ENCODE measurements at places on chromosomes 6 and 20.

- no peak for DNase-seq
These were observed 588.9 kb upstream of the BTBD3 start for GRCh38 chr20:11328839-11329238.

DNA sequence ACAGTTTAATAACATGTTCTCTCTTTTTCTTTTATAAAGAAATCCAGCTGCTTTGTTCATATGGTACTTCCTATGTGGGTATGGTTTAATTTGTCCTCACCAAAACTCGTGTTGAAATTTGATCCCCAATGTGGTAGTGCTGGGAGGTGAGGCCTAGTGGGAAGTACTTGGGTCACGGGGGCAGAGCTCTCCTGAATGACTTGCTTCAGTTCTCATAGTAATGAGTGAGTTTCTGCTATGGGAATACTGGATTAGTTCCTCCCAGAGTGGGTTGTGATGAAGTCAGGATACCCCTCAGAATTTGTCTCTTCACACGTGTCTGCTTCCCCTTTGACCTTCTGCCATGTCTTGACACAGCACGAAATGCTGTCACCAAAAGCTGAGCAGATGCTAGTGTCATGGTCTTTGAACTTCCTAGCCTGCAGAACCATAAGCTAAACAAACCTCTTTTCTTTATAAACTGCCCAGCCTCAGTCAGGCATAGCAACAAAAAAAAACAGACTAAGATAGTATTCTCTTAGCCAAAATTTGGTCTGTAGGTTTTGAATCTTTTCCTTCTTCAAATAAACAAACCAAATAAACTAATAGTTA lies 87.8 kb upstream of the HS3ST5 start:
- no peak for DNase-seq

- peak; percentile 53 for DNase-seq
These were observed 118.0 kb downstream of the HFE start for GRCh38 chr6:26205161-26205624.

- no peak for DNase-seq
These were observed 738.6 kb downstream of the C6orf118 start for GRCh38 chr6:164570801-164571200.

DNA sequence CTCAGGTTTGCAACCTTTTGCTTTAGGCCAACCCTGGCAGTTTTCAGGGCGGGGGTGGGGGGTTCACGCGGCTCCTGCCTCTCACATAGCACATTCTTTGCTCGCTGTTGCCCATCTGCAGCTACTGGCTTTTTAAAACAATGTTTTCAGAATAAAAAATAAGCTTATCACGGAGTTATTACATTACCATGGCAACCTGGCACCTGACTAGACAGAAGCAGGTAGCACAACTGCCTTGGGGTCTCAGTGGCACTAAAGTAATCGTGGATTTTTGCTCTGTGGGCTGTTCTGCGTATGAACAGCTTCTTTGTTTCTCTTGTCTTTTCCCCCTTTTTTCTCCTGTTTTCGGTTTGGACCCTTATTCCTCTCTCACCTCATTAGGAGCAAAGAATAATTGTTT lies 9.1 kb upstream of the MANBAL start:
- no peak for DNase-seq

GRCh38 chr6:31908791-31909190 lies 6.9 kb upstream of the ZBTB12 start:
- no peak for DNase-seq

DNA sequence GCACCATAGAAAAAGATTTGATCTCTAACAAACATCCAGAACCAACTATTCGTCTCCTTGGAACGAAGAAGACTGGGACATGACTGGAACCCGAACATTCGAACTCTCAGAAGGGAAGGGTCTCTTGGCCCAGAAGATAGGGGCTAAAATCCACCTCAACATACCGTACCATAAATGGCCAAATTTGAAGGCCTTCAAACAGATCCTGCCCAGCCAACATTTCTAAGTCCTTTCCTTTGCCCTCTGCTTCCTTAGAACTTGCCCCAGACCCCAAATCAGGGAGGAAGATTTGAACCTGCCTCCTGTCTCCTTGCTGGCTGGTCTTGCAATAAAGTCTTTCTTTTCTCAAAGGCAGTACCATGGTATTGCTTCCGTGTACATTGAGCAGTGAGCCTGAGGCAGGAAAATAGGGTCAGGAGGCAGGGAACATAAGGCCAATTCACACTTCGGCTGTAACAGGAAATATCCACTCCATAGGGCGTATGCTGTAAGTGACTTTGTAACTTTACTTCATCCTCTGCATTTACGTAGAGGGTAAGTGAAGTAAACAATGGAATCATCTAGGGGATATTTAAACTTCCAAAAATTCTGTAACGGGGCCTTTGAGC lies 1.8 kb upstream of the PXDC1 start:
- no peak for DNase-seq

- no peak for DNase-seq
These were observed 104.9 kb downstream of the GJA10 start for GRCh38 chr6:89999154-89999553.

DNA sequence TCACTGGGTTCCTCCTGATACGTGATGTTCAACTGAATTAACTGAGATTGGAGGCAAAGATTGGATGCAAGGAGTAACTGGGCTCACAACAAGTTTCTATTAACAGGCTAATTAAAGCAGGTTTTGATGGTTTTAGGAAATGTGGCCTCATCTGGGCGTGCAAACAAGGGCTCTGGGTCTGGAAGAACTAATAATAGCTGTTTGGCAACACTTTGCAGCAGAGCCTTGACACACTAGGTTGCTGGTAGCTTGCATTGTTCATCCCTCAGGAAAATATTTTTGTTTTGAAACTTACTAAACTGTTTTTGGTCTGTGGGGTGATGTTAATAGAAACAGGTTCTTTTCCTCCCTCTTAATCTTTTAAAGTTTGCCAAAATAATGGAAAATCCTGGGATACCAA lies 117.2 kb upstream of the CD93 start:
- DNase-seq, result no peak

DNA sequence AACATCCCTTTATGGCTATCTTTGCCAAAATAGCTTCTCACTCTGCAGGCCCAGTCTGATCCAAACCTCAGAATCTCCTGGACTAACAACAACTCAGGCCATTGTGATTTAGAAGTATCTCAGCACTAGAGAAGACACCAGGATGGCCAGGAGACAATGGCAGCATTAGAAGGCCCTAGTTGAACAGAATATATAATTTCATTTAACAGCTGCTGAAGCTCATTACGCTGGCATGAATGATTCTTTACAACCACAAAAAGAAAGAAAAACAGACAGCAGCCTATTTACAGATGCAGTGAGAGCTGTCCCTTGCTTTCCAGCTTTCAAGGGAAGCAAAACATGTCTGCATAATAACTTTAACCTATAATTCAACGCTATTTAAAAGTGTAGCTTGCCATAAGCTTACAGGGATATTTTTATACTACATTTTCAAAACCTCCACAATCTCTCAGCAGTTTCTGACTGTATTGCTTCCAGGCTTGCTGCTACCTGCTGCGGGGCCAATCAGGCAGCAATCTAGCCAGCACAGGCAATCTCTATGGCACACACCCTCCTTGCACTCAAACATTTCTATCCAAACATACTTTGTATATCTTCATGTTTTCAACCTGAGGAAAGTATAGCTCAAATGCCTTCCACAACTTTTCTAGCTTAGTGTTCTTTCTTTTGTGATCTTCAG lies 107.3 kb downstream of the OGFRL1 start:
- no peak for DNase-seq

DNA sequence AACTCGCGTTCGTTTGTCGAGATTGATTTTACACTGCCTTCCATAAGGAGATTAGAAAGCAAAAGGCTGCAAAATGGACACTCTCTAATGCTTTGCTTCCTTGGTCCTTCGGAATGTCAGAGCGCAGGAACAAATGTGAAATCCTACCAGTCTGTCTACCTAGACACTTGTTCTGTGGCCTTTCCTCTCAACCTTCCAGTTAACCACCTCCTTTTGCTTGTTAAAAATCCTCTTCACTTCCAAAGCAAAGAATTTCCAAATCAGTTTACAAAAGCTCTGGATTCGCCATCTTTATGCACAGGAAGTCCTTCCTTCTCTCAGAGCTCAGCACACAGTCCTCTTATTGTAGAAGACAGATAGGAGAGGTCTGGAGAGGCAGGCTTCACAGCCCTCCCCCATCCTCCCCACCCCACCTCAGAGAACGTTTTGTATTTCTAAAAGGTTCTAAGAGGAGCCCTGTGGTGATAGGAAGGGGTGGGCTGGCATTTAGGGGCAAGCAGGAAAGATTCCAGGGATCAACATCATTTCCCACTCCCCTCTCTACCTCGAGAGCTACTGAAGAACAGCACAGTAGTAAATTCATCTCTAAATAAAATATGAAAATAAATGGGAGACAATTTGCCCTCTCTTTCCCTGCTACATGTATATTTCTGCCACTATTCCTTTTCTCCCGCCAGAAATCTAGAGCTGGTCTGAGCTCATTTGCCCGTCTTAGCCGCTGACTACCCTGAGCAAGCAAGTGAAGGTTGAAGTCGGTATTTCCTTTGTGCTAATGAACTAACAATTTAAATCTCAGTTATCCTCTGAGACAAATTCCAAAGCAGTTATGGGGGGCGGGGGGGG lies 18.9 kb downstream of the TFAP2A start:
- no peak for DNase-seq

DNA sequence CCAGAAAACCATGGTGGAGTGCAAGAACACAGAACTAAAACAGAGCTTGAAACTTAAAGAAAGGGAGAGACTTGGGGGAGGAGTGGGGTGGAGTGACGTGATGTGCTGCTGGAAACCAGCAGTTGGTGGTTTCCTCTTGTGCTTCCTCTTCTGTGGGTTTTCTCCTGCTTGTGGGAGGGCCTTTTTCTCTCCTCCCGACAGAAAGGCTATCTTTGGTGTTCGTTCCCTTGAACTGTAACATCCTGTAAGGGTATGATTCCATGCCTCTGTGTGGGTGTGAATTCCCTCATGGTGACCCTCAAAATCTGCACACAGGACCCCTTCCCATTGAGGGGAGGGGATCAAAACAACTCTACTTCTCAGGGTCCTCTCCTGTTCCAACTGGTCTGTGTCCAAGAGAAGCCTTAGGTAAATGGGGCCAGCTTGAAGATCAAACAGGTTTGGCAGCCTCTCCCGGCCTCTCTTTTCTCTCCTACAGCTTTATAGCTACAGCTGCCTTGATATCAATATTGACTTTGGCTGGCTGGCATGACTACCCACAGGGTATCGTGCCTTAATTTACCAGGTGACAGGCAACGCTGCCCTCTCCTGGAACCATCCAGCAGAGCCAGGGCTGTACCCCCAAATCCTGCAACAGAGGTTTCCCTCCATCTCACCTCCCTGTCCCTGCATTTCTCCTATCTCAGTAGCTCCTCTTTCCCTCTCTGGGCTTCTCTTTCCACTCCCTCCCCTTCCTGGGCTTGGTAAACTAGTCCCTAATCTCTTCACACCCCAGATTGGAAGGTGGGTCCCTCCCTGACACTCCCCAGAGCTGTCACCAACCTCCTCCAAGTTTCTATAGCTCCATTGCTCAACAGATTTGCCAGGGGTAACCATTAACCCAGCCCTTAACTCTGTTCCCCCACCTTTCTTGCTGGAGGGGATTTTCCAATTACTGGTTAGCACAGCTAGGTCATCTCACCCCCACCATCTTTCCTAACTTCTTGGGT lies 1.5 kb upstream of the MSH5 start:
- peak; percentile 47 for DNase-seq

GRCh38 chr6:38337819-38338465 lies 301.8 kb downstream of the BTBD9 start:
- no peak for DNase-seq

- no peak for DNase-seq
These were observed 69.3 kb downstream of the CEBPB start for GRCh38 chr20:50259705-50260478.

DNA sequence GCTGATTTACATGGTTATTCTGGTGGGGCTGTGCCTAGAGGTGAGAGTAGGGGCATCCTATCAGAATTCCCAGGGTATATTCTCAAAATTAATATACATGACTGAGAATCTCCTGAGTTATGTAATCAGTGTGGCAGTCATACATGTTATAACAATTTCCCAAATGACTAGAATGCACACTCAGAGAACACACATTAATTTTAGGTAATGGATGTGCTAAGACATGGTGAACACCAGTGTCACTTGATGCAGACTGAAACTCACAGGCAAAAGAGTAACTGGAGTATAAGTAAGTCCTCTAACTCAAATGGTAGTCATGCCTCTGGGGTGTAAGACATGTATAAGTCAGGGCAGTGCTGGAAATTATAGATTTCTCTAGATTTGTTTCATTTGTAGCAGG lies 1198.4 kb upstream of the CITED2 start:
- no peak for DNase-seq

DNA sequence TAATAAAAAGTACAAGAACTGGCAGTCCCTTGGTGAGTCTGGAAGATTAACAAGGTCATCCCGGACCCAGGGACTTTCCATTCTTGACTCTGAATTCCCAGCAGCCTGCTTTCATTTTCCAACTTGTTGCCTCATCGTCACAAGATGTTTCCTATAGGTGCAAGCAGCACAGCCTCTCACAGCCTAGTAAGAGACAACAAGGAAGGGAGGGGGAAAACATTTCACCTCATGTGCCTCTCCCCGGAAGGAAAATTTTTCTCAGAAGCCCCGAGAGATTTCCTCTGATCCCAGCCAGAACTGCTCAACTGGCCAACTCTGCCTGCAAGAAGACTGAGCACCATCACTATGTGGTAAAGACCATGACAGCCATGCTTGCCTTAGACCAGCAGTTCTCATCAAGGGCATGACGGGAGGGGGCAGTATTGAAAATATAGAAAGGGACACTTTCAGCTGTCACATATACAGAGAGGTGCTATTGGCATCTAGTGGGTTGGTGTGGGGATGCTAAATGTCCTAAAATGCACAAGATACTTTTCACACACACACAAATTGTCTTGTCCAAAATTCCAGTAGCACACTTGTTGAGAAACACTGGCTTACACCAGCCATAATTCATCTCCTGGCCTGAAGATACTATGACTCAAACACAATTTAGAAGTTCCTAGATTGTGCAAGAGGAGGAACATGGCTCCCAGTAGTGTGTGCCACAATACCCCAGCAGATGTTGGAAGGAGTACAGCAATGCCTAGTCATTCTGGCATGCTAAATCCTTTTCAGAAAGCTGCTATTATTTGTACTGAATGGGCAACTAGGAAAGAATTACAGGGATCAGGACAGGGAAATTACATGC lies 10.8 kb upstream of the WTAP start:
- no peak for DNase-seq

DNA sequence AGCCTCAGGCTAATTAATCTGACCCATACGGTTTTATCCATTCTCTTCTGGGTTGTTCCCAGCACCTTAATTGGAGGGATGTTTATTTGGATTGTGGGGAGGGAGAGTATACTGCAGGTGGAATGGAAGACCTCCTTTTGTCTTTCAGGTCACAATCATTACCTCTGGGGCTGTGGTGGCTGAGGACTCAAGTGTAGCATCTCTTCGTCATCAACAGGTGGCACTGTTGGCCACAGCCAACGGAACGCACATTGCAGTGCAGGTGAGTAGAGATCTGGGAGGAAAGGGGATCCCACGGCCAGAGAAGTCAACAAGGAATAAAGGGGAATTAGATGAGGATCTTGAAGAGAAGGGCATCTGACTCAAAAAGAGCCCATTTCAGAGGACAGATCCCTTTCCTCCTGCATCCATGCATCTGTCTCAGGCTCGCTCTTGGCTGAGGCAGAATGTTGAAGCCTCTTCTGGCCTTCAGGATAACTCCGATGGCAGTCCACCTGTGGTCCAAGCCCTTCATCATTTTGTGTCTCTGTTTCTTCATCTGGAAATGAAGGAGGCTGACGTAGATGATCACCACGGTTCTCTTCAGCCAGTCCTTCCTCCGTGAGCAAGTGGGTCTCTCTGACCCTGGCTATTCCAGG lies 3.2 kb upstream of the DEF6 start:
- DNase-seq, result peak; percentile 46

GRCh38 chr6:159995405-159995804 lies 26.5 kb downstream of the IGF2R start:
- no peak for DNase-seq
